NCI-H1417 treated with DMSO at 0.1 percent for 48 hours (cell line): ENCODE measurements at places on chromosomes 4 and X.

DNA sequence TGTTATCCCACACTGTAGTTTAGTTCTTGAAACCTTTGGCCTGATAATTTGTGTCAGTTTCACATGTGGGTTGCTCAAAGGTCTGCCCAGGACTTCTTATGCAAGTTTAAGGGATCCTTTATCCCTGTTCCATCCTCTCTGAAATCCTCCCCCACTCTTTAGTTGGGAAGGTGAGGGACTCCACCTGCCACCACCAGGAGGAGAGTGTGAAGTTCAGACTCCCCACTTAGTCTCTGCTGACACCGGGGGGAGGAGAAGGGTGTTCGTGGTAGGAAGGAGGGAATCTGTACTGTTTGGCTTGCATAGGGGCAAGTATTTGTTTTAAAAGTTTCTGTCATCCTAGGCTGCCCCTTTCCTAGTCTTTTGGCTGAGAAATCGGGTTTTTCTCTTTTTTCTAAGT lies 211.8 kb downstream of the PPP4R3C start:
- DNase-seq = no peak

DNA sequence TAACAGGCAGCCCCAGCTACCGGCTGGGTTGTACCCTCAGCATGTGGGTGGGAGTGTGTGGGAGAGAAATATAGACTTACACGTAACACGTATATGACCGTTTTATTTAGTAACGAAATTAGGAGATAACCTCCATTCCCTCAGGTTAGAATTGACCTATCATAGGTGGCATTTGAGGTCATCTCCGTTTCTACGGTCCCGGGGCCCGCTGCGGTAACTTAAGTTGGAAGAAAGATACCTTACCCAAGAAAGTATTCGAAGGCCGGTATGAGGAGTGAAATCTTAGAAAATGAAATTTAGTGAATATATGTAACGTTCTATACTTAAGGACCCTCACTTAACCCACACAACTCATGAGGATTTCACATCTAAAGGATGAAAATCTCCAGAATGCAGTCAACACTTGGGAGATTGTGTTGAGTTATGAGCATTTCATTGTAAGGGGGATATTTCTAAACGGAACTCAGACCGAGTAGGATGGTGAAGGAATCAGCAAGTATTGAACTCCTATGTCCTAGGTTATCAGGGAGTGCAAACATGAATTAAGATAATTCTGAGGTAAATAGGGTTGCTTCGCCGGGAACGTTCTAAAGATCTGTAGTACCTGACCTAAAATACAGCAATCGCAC lies 891 bp downstream of the CISD2 start:
- DNase-seq = no peak

- no peak for DNase-seq
These were observed 42.3 kb downstream of the NXT2 start for GRCh38 chrX:109578916-109579315.

DNA sequence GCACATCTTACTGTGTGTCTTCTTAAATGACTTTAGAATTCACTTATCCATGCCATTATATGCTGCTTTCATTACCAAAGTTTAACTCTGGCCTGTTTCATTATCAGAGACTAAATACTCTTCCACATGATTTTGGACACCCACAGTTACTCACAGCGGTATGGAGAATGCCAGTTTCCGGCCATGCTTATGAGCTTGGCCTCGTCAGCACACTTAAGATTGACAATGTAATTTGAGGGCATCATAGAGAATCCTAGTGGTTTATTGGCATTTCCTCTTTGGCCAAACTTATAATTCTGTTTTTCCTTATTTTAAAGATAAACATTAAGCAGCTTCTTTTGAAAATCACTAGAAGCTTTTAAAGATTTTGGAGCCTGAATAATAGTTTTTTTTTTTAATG lies 104.5 kb downstream of the IRF2 start:
- no peak for DNase-seq

- DNase-seq = no peak
These were observed 160.0 kb downstream of the HNRNPD start for GRCh38 chr4:82213485-82214417.

DNA sequence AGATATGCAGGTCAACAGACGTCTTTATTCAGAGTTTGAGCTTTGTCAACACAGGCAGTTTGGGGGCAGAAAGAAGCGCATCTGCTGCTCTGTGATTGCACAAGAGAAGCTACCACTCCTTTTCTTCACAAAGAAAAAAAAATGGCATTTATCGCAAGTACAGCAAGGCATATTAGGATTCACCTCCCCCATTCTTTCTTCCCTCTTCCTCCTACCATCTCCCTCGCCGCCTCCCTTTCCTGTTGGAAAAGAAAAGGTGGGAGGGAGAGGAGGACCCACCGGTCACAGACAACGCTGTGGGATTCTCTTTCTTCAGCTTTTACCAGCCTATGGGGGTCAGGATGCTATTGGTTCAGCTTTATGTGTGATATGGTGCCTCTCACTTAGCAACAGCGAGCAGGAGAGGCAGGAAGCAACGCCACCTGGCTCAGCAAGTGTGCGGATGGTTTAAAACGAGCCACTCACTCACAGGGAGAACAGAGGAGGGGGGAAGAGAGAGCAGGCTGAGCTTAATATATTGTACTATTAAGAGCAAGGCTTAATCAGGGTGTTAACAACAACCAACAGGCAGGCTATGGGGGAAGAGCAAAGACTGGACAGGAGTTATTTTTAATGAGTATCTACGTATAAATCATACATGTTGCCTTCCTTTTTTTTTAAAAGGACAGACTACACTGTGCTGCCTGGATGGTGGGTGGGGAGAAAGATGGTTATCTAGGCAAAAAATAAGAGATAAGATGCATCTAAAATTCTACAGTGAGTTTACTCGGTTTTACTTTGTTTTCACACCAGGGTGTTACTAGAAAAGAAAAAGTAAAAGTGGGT lies 104.7 kb downstream of the MAML3 start:
- peak; percentile 95 for DNase-seq

DNA sequence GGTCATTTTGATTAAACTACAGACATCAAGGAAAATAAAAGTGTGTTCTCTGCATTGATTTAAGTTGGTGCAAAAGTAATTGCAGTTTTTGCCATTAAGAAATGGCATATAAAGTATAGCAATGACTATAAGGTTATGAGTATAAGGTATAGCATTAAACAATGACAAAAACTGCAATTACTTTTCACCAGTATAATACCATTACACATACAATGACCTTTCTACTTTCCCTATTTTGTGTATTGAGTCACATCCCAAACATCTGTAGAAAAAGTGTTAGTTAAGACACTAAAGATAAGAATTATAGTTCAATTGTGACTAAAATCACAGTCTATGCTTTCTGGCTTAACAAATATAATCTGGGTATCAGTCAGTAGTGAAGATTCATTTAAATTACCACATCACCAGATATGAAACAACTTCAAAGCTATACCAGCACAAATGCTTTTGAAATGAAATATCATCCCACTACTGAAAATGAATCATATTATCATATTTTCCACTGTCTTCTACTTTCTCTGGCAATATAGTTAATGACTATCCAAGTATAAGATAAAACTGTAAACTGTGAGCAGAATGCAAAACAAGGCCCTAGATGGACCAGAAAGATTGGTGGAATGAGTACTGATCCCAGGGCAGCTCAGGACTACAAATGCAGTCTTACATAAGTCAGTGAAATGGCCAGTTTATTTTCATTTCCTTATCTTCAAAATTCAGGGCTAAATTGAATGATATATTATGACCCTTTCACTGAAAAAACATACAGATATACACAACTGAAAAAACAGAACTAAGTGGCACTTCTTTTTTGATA lies 241.1 kb downstream of the ANTXR2 start:
- no peak for DNase-seq

GRCh38 chr4:124111922-124112321 lies 600.6 kb downstream of the ANKRD50 start:
- no peak for DNase-seq

- DNase-seq = no peak
These were observed 1.6 kb downstream of the SOX3 start for GRCh38 chrX:140503238-140503601.

DNA sequence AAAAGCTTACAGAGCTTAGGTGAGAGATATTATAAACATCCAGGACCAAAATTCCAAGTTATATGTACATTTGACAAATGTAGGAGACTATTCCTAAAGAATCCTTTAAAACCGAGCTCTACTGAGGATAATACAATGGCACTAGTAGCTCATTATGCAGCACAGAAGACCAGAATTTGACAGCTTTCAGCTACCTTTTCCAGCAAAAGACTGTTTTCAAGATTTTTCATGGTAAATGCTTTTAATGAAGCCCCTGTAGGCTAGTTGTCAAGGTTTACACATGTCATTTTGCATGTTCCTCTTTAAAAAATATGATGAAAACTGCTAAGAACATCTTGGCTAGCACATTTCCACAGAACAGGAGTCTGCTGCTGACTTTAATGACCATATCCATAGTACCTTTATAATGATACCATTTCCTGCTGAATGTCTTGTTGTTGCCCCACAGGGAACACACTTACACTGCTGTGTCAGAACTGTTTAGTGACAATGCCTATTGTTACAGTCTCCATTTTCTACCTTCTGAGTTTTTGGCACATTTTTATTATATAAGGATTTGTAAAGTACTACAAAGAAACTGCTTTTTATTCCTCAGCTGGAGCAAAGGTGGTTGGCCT lies 1382.3 kb downstream of the RAPGEF2 start:
- DNase-seq = no peak

DNA sequence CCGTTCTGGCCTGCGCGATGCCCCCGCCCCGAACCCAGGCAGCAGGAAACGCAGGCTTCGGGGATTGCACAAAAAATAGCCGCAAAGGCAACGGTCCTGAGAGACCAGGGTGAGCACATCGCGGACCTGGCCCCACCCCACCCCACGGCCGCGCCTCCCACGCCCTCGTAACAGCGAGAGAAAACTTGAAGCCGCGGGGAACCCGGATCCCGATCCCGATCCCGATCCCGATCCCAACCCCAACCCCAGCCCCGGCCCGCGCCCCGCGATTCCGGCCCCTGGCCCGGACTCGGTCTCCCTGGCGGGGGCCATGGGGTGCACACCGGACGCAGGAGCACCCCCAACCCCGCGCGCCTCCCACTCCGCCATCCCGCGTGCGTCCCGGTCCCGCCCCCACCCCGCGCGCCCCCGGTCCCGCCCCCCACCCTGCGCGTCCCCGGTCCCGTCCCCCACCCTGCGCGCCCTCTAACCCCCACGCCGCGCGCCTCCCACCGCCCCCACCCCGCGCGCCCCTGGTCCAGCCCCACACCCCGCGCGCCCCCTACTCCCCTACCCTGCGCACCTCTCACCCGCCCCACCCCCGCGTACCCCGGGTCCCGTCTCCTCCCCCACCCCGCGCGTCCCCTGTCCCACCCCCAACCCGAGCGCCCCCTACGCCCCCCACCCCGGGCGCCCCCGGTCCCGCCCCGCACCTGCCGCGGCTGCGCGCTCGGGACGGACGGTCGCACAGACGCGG lies 29.0 kb downstream of the NOP14 start:
- DNase-seq = no peak

DNA sequence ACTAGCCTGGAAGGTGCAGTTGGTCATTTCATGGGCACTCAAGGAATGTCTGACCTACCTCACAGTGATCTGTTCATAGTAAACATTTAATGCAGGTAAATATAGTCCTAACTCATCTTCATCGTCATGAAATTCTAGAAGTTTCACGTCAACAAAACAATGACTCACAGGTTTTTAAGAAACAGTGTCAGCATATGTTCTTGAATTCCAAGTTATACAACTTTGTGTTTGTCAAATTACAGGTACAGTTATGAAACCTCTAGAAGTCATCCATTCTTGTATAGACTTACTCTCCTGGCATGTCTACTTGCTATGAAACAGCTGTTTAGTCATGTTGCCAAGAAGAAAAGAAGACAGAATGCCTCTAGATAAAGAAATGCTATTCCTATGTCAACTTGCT lies 46.6 kb downstream of the AFM start:
- DNase-seq = no peak

GRCh38 chrX:54560411-54560810 lies 30.4 kb downstream of the GNL3L start:
- DNase-seq = no peak

DNA sequence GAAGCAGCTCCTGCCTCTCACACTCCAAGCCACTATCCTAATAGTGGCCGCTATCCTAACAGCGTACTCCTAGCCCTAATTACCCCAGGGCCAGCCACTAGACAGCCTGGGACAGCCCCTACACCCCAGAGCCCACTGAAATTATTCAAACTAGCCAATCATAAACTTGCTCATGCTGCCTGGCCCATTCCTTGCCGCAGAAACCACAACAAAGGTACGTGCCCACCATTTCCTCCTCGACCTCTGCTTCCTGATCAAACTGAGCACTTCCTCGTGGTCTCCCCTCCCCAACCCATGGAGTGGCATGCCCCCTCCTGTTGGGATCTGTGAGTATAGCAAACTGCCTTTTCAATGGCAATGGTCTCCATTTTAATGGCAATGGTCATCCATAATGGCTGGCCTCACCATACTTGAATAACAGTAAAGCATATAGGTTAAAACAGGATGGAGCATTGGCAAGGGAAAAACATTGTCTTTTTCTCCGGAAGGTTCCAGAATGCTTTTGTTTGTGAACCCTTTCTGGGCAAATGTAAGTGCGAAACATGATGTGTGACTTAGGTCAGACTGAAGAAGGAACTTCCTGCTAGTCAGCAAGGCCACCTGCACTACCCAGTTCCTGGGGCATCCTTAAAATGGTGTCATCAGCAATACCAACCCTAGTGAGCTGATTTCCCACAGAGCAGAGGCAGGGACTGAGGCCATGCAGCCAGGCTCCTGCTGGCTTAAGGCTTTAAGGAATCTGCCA lies 107.1 kb upstream of the ATP6AP2 start:
- no peak for DNase-seq

GRCh38 chr4:116880625-116881024 lies 204.8 kb downstream of the TRAM1L1 start:
- DNase-seq = no peak

GRCh38 chrX:134010690-134011089 lies 25.3 kb upstream of the GPC3 start:
- peak; percentile 4 for DNase-seq

DNA sequence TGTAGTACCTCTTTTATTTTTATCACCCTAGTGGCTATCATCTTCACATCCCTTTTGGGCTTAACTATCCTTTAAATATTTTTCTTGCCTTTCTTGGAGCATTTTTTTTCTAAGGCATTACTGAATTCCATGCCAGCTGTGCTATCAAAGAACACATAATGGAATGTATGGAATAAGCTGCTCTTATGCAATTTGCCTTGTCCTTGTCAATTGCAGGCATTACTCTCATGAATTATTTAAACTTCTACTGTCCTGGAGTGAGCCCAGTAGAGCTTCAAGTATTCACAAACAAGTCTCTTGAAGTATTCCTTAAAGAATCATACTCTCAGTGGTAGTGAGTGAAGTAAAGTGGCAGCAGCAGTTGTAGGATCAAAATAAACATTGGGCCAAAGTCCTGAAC lies 144.6 kb upstream of the IGFBP7 start:
- DNase-seq = no peak

DNA sequence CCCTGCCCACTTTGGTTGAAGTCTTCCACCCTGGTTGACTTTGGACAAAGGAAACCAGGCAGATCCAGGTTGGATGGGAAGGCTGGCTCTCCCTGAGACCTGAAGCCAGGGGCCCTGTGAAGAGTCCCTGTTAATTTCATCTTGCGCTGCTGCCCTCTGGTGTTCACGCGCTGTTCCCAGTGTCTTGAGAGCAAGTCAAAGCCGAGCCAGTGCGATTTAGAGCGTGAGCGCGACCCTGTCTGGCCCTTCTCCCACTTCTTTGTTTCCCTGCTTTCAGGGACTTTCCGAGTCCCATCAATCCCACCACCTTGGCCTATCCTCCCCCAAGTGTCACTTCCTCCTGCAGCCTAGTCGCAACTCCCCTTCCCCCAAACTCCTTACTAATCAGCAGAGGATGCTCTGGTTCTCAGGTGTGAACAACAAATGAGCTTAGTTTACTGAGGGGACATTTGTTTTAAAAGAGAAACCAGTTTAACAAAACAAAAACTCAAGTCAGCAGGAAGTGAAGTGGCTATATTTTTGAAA lies 25.8 kb upstream of the CHRNA9 start:
- DNase-seq = no peak
